ENCODE measurements at places on chromosomes 5 and 9. TPM values are rescaled to one million over a fixed set of nuclear protein-coding genes. Genes with fewer than 3 reads are reported as not detected.

- peaks cover 76% of the 10 kb centered on the region for H3K27me3 ChIP-seq
- H3K4me3 ChIP-seq: peak within 1 kb of the TSS; percentile 51
- H3K36me3 ChIP-seq: no peaks in the 10 kb centered on the region
Measured at GRCh38 chr9:34589636-34590380, at the start of gene CNTFR. CNTFR (minus strand) TSS chr9:34589724; CDS start chr9:34568981, 20,743 bp downstream.

- H3K36me3 ChIP-seq: no peaks in the 10 kb centered on the region
- H3K27me3 ChIP-seq: no peaks in the 10 kb centered on the region
- DNase-seq: no peak
- no peak overlapping the region for H3K4me3 ChIP-seq
- no peaks in the 10 kb centered on the region for H3K4me1 ChIP-seq
- H3K27ac ChIP-seq: no peak overlapping the region
Measured at GRCh38 chr9:4309806-4310205, 9.9 kb upstream of the GLIS3 start.

- DNase-seq: no peak
- H3K27ac ChIP-seq: no peak overlapping the region
- H3K4me1 ChIP-seq: no peaks in the 10 kb centered on the region
- H3K36me3 ChIP-seq: no peaks in the 10 kb centered on the region
- H3K4me3 ChIP-seq: no peak overlapping the region
- H3K27me3 ChIP-seq: peaks cover 6% of the 10 kb centered on the region
Measured at GRCh38 chr9:90815944-90816357, 14.3 kb downstream of the SYK start.

GRCh38 chr9:133403766-133404453 lies 13.9 kb downstream of the REXO4 start:
- no peak overlapping the region for H3K4me3 ChIP-seq
- no peak overlapping the region for H3K27ac ChIP-seq
- peaks cover 22% of the 10 kb centered on the region for H3K36me3 ChIP-seq
- no peaks in the 10 kb centered on the region for H3K27me3 ChIP-seq
- no peaks in the 10 kb centered on the region for H3K4me1 ChIP-seq
- DNase-seq: peak; percentile 76

- H3K27me3 ChIP-seq: no peaks in the 10 kb centered on the region
- no peak overlapping the region for H3K27ac ChIP-seq
- no peak overlapping the region for H3K4me3 ChIP-seq
- H3K4me1 ChIP-seq: peaks cover 3% of the 10 kb centered on the region
Measured at GRCh38 chr5:171906703-171907590, 99.5 kb downstream of the FBXW11 start.

The KIAA1191 gene
- 96.4 TPM for total RNA-seq

DNA sequence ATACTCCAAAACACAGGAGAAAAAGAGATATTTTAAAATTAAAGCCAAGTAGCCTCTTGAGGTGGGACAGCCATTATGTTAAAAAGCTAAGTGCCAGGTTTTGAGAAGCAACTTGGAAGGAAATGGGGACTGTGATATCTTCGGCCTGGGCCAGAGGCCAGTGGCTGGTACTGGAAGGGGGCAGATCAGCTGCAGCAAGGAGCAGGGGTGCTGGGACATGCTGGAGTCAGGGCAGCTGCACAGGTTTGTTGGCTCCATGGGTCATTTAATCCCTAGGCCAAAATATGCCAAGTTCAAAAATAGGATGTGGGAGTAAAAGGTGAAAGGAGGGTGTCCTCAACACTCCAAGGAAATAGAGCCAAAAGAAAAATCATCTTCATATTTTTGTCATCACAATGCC lies 30.0 kb downstream of the ADRB2 start:
- no peak overlapping the region for H3K27ac ChIP-seq
- no peak overlapping the region for H3K4me3 ChIP-seq
- DNase-seq: no peak
- no peaks in the 10 kb centered on the region for H3K4me1 ChIP-seq

GRCh38 chr5:33888587-33888986 lies 3.2 kb downstream of the ADAMTS12 start:
- no peak overlapping the region for H3K27ac ChIP-seq
- H3K4me1 ChIP-seq: peaks cover 22% of the 10 kb centered on the region
- no peak overlapping the region for H3K4me3 ChIP-seq
- no peak for DNase-seq
- no peaks in the 10 kb centered on the region for H3K36me3 ChIP-seq

The SPATA31C1 gene
- total RNA-seq: not detected

- DNase-seq: no peak
- no peaks in the 10 kb centered on the region for H3K36me3 ChIP-seq
- H3K27ac ChIP-seq: no peak overlapping the region
- no peaks in the 10 kb centered on the region for H3K4me1 ChIP-seq
Measured at GRCh38 chr5:3041001-3041400, 289.5 kb upstream of the IRX2 start.

DNA sequence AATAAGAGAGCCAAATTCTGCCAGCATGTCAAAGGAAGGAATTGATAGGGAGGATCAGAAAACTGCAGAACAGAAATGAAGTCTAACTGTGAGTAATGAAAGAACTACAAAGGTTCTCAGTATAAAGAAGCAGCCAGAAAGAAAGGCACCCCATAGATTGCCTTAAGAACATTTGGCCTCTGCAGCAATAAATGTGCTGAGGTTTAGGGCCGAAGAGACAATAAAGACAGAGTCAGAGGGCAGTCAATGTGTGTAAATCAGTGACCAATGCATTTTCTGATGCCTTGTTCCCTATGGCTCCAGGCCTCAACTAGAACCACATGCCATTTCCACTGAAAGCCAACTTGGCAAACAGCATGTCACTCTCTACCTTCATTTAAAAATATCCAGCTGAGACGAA lies 281.0 kb downstream of the HINT1 start:
- DNase-seq: no peak
- H3K4me1 ChIP-seq: peaks cover 2% of the 10 kb centered on the region
- no peaks in the 10 kb centered on the region for H3K27me3 ChIP-seq
- no peak overlapping the region for H3K27ac ChIP-seq
- H3K36me3 ChIP-seq: no peaks in the 10 kb centered on the region
- no peak overlapping the region for H3K4me3 ChIP-seq

DNA sequence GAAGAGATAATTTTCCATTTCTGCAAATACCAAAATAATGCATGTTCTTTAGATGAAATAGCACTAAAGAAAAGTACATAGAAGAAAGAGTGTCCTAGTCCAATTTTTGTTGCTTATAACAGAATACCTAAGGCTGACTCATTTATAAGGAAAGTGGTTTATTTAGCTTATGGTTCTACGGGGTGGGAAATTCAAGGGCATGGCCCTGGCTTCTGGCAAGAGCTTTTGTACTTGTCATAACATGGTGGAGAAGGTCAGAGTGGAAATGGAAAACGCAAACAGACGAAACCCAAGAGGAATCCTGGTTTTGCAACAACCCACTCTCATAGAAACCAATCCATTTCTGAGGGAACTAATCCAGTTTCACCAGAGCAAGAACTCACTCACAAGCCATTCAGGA lies 283.7 kb downstream of the CSNK1G3 start:
- H3K27me3 ChIP-seq: no peaks in the 10 kb centered on the region
- no peaks in the 10 kb centered on the region for H3K36me3 ChIP-seq
- no peak overlapping the region for H3K27ac ChIP-seq
- no peak for DNase-seq

DNA sequence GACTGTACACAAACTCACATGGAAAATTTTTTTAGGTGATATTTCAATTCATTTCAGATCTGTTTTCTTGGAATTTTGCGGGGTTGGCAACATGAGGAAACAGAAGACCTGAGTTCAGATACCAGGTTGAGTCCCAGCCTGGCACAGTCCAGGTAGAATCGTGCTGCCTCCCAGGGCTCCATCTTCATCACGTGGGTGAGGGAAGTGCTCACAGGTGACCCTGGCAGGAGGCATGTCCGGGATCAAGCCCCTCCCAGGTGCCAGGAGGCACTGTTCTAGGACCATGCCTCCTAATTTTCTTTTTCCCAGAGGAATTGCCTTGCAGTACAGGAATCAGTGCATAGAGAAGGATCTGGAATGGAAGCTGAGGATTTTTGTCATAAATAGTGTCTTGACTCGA lies 318.3 kb upstream of the IRX4 start:
- H3K27me3 ChIP-seq: no peaks in the 10 kb centered on the region
- no peaks in the 10 kb centered on the region for H3K4me1 ChIP-seq
- H3K27ac ChIP-seq: no peak overlapping the region

The LRRC70 gene
- 0.17 TPM for total RNA-seq

GRCh38 chr9:129368444-129368978 lies 190.4 kb upstream of the IER5L start:
- H3K36me3 ChIP-seq: no peaks in the 10 kb centered on the region
- no peaks in the 10 kb centered on the region for H3K4me1 ChIP-seq
- no peak overlapping the region for H3K4me3 ChIP-seq
- no peak overlapping the region for H3K27ac ChIP-seq
- no peaks in the 10 kb centered on the region for H3K27me3 ChIP-seq

All from H1 (cell line).